ENCODE measurements at places on chromosomes 7 and 10. TPM values are rescaled to one million over a fixed set of nuclear protein-coding genes. Genes with fewer than 3 reads are reported as not detected.

The MDH2 gene
- total RNA-seq, result 126 TPM

The RINT1 gene
- total RNA-seq, result 31.4 TPM

The METTL27 gene
- 5.9 TPM for total RNA-seq

The ADARB2 gene
- total RNA-seq, result 5.0 TPM

The BEND7 gene
- total RNA-seq, result 9.6 TPM

The REEP3 gene
- 29.5 TPM for total RNA-seq

The SLC26A5 gene
- total RNA-seq, result 0.49 TPM

The HMX2 gene
- 2.6 TPM for total RNA-seq

The CTAGE8 gene
- total RNA-seq, result 1.4 TPM

The AKR1E2 gene
- total RNA-seq, result 3.3 TPM

The CPEB3 gene
- 1.9 TPM for total RNA-seq

The ADIRF gene
- not detected for total RNA-seq

The IFIT2 gene
- total RNA-seq, result not detected

The TPST1 gene
- 19.2 TPM for total RNA-seq

The GIMAP5 gene
- not detected for total RNA-seq

The SAMD9L gene
- not detected for total RNA-seq

The GHRHR gene
- total RNA-seq, result not detected

The CPA2 gene
- not detected for total RNA-seq

The SORCS3 gene
- 1.4 TPM for total RNA-seq

The NCAPG2 gene
- 76.5 TPM for total RNA-seq

The ALKBH4 gene
- 31.0 TPM for total RNA-seq

The MMD2 gene
- 0.38 TPM for total RNA-seq

The UTF1 gene
- total RNA-seq, result 12.2 TPM
